ENCODE measurements at places on chromosomes 1 and 21.

DNA sequence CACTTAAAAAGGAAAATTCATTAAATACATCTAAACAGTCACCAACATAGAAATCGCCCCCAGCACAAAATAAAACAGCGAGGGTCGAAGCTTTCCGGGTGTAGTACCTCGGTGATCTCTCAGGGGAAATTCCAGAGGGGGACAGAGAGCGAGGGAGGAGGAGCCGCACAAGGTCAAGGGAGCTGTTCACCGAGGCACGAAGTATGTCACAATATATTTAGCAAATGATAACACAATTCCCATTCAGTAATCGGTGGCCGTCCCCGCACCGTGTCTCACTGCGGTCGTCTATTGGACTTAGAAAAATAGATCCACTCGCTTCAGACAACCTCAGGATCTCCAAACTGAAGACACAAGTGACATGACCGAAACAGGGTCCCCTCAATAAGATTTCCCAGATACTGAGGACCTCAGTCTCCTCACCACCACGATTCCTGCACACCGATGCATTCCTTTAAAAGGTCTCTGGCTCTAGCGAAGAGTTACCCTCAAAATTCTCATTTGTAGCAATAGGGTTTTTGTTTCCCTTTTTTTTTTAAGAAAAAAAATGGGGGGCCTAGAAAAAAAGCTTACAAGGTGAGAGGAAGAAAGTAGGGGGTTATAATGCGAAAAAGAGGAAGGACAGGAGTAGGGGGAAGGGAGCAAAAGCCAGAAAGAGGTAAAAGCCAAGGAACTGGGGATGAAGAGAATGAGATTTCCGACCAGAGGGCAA lies 1.1 kb downstream of the LPGAT1 start:
- H3K27ac ChIP-seq, result peak overlapping the region; percentile 69
- peak overlapping the region; percentile 63 for H3K4me3 ChIP-seq
- no peaks in the 10 kb centered on the region for H3K27me3 ChIP-seq
- H3K36me3 ChIP-seq, result no peaks in the 10 kb centered on the region
- peaks cover 2% of the 10 kb centered on the region for H3K4me1 ChIP-seq
- DNase-seq, result peak; percentile 80

- no peaks in the 10 kb centered on the region for H3K36me3 ChIP-seq
- no peak overlapping the region for H3K4me3 ChIP-seq
- peak; percentile 72 for DNase-seq
- H3K27ac ChIP-seq, result no peak overlapping the region
- H3K4me1 ChIP-seq, result no peaks in the 10 kb centered on the region
- peaks cover 46% of the 10 kb centered on the region for H3K27me3 ChIP-seq
Measured at GRCh38 chr1:181482521-181483284, 614 bp upstream of the CACNA1E start.

- H3K4me1 ChIP-seq, result no peaks in the 10 kb centered on the region
- no peaks in the 10 kb centered on the region for H3K27me3 ChIP-seq
- DNase-seq, result peak; percentile 60
- no peak overlapping the region for H3K4me3 ChIP-seq
- H3K27ac ChIP-seq, result no peak overlapping the region
Measured at GRCh38 chr1:158793604-158794003, 12.6 kb upstream of the OR6N2 start.

DNA sequence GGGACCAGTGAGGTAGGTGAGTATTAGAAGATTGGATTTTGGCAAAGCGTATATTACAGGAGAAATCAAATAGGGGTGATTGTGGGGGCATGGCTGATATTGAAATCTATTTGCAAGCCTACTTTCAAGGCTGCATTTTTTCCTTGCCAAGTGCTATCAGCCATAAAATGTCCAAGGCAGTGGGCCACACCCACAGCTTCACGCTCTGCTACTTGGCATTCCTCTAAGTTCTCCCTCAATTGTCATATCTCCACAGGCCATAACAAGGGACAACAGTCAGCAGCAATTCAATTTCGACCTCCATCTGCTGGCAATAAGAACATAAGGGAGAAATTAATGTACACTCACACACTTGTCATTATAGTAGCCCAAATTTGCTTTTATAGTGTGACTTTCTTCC lies 667.1 kb upstream of the PKN2 start:
- no peaks in the 10 kb centered on the region for H3K4me1 ChIP-seq
- peak; percentile 5 for DNase-seq
- H3K36me3 ChIP-seq, result no peaks in the 10 kb centered on the region
- H3K27me3 ChIP-seq, result no peaks in the 10 kb centered on the region

DNA sequence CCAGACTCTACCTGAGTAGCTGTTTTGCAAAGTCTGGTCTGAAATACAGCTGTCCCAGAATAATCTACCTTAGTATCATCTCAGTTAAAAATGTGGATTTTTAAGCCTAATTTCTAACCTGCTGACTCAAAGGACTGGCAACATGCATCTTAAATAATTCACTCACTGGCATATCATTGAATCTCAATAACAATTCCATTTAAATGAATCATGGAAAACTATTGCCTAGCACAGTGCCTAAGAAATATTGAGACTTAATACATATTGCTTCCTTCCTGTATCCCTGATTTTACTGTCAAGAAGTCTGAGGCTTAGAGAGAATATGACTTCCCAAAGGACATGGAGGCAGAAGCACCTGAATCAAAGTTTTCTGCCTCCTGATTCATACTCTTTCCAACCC lies 3.1 kb downstream of the CCDC190 start:
- peaks cover 4% of the 10 kb centered on the region for H3K4me1 ChIP-seq
- DNase-seq, result no peak
- no peak overlapping the region for H3K27ac ChIP-seq

- H3K4me1 ChIP-seq, result no peaks in the 10 kb centered on the region
- H3K27me3 ChIP-seq, result peaks cover 6% of the 10 kb centered on the region
- no peaks in the 10 kb centered on the region for H3K36me3 ChIP-seq
- DNase-seq, result no peak
- H3K4me3 ChIP-seq, result no peak overlapping the region
Measured at GRCh38 chr1:1354271-1355247, 3.8 kb downstream of the MXRA8 start.

- no peak overlapping the region for H3K27ac ChIP-seq
- no peak for DNase-seq
Measured at GRCh38 chr1:215055281-215055935, 27.1 kb upstream of the KCNK2 start.

DNA sequence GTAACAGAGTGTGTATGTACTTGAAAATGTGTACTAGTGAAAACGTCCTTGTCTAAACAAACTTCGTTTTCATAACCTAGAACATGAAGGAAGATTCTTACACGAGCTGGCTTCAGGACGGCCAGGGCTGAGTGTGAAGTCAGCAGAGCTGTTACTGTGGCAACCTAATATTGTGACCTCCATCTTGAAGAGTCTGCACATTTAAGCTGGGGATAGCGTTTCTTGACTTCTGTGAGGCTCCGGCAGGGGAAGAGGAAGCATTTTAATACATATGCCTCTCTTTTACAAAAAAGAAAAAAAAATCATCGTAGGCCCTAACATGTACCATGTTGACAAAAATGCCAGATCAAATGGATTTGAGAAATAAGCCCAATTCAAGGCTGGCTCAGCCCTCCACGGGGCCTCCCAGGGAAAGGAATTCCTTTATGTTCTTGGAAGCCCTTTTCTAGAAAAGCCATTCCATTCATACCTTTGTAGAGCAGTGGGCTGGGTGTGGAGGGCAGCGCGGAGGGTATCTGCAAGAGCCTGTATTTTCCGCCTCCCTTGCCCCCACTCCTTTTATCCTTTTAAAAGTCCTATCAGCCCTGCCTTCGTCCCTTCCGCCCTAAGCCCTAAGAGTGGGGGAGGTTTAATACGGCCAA lies 51.1 kb downstream of the SIM2 start:
- no peak overlapping the region for H3K4me3 ChIP-seq
- peak overlapping the region; percentile 27 for H3K27ac ChIP-seq
- H3K36me3 ChIP-seq, result no peaks in the 10 kb centered on the region
- H3K27me3 ChIP-seq, result peaks cover 3% of the 10 kb centered on the region
- H3K4me1 ChIP-seq, result peaks cover 8% of the 10 kb centered on the region

DNA sequence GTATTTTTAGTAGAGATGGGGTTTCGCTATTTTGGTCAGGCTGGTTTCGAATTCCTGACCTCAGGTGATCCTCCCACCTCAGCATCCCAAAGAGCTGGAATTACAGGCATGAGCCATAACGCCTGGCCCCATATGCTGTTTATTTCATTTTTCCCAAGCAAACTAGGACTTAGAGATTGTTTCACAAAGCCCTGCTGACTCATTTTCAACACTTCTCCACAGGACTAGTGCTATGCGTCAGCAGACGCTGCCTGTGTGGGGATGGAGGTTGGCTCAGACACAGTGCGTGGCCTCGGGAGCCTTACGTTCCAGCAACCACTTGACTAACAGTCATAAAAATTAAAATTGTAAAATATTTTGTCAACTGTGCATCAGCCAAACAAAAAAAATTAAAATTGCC lies 22.7 kb downstream of the PKNOX1 start:
- H3K4me1 ChIP-seq, result peaks cover 3% of the 10 kb centered on the region
- H3K27ac ChIP-seq, result no peak overlapping the region
- peaks cover 1% of the 10 kb centered on the region for H3K36me3 ChIP-seq
- H3K4me3 ChIP-seq, result no peak overlapping the region
- no peaks in the 10 kb centered on the region for H3K27me3 ChIP-seq

DNA sequence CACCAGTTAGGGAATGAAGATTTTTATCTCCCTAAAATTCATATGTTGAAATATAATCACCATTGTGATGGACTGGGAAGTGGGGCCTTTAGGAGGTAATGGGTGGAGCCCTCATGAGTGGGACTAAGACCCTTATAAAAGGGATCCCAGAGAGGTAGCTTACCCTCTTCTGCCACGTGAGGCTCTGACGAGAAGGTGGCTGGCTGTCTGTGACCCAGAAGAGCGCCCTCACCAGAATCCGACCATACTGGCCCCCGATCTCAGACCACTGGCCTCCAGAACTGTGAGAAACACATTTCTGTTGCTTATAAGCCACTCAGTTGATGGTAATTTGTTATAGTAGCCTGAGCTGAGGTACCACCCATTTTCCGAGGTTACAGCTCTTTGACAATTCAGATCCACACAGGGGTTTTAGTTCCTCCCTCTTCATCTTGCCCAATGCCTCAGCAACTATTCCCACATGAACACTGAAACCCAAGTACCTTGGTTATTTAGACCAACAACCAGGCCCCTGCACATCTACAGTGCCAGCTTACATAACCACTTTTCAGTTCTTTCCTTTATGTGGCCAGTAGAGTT lies 27.6 kb upstream of the HUNK start:
- no peaks in the 10 kb centered on the region for H3K36me3 ChIP-seq
- H3K27ac ChIP-seq, result no peak overlapping the region
- H3K27me3 ChIP-seq, result no peaks in the 10 kb centered on the region
- DNase-seq, result no peak
- H3K4me3 ChIP-seq, result no peak overlapping the region

- no peaks in the 10 kb centered on the region for H3K4me1 ChIP-seq
- H3K27me3 ChIP-seq, result no peaks in the 10 kb centered on the region
- no peak overlapping the region for H3K27ac ChIP-seq
- H3K36me3 ChIP-seq, result no peaks in the 10 kb centered on the region
Measured at GRCh38 chr1:36906555-36906954, 127.8 kb downstream of the GRIK3 start.

GRCh38 chr1:114218361-114219171 lies 64.9 kb upstream of the SYT6 start:
- H3K4me1 ChIP-seq, result no peaks in the 10 kb centered on the region
- H3K36me3 ChIP-seq, result no peaks in the 10 kb centered on the region
- no peak for DNase-seq

DNA sequence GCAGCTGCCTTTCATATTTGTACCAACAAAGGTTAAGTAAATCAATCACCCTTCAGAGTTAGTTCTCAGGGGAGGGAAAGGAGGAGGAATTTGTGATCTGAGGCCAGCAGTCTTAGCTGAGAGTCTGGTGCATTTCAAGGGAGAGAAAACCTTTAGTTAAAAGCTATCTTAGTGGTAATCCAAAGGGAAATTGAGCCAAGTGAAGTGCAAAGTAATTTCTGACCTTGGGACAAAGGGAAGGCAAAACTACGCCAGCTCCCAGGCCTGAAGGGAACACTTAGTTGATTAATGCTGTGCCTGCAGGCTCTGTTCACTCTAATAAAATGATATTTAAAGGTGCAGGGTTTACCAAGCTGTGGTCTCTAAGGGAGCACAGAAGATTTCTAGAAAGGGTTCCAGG lies 23.1 kb upstream of the FMOD start:
- no peaks in the 10 kb centered on the region for H3K36me3 ChIP-seq
- no peak for DNase-seq
- no peak overlapping the region for H3K27ac ChIP-seq
- peaks cover 9% of the 10 kb centered on the region for H3K4me1 ChIP-seq
- no peaks in the 10 kb centered on the region for H3K27me3 ChIP-seq
